ENCODE measurements at places on chromosomes 1 and 21.

- no peak for DNase-seq
Measured at GRCh38 chr1:224456637-224456953, 22.0 kb upstream of the WDR26 start.

GRCh38 chr1:113605146-113605545 lies 154.1 kb downstream of the PHTF1 start:
- no peak for DNase-seq

DNA sequence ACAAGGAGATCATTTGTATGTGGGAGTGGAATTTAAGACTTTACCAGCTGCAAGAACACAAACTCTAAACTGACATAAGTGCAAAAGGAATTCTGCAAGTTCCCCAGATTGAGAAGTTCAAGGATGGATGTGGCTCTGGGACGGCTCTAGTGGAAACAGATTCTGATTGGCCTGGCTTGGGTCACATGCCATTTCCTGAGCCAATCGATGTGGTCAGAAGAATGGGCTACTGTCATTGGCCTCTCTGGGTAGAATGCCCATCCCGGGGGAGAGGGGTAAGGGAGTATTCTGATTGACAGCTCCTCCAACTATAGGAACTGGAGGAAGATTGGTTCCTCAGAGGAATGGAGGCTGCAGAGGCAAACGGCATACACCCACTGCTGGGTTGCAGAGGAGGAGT lies 6.0 kb upstream of the IFNLR1 start:
- no peak for DNase-seq

GRCh38 chr1:81894867-81895266 lies 94.1 kb downstream of the ADGRL2 start:
- no peak for DNase-seq

Data from urinary bladder (tissue), 4 donors.